Activated T-helper 1 cell treated with Interleukin-2 at 50 U/mL for 16 hours (primary cell): ENCODE measurements at places on chromosomes 5 and 9.

GRCh38 chr9:69036309-69036708 is 757 bp downstream of the FXN start:
- no peak for DNase-seq

DNA sequence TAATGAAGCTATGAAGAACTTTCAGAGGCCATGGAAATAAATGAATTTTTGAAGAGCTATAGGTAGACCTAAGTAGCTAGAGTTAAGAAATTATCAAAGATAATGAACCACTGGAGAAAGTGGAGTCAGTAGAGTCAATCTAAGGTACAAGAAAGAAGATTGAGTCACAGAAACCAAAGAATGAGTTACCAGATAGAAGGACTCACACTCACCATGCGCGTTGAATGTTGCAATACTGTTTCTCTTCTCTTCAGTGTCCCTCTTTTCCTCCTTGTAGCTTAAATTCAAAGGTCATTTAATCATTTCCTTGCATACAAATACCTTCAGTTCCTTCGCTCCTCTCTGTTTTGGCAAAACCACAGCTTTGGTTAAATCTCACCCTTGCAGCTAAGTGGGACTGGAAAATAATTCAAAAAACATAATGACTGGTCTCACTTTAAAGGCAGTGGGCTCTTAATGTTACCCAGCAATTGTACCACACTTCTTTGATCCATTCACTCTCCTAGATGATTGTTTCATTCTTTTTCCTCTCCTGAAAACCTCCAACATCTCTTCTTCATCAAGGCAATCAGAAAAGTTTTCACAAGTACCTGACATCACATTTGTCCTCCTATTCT is 58.3 kb downstream of the NIPBL start:
- no peak for DNase-seq

DNA sequence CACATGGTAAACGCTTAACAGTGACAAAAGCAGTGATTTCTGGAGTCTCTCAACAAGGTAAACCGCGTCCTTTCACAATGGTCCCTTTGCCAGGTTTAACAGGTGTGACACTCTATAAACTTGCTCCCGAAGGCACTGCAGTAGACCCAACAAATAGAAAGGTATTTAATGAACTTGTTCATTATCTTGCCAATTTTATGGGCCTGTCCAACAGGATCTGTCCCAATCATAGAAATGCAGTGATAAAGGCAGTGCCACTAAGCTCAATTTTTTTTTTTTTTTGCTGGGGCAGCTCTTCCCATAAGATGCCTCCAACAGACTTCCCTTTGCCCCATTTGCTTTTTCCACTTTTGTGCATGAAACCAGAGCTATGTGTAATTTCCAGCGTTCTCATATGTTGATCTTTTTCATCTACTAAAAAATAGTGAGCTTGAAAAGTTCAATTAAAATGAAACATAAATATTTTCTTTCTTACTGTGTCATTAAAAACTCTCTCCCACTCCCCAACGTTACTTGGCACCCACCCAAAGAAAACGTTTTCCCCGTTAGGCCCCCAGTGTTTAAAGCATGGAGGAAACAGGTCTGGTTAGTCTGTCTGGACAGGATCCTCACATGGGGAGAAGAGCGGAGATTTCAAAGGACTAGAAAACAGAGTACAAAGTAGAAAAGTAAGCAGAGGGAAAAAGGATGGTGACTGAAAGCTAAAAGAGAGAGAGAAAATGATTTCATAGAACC is 80.9 kb upstream of the SPATA31D4 start:
- DNase-seq = no peak

DNA sequence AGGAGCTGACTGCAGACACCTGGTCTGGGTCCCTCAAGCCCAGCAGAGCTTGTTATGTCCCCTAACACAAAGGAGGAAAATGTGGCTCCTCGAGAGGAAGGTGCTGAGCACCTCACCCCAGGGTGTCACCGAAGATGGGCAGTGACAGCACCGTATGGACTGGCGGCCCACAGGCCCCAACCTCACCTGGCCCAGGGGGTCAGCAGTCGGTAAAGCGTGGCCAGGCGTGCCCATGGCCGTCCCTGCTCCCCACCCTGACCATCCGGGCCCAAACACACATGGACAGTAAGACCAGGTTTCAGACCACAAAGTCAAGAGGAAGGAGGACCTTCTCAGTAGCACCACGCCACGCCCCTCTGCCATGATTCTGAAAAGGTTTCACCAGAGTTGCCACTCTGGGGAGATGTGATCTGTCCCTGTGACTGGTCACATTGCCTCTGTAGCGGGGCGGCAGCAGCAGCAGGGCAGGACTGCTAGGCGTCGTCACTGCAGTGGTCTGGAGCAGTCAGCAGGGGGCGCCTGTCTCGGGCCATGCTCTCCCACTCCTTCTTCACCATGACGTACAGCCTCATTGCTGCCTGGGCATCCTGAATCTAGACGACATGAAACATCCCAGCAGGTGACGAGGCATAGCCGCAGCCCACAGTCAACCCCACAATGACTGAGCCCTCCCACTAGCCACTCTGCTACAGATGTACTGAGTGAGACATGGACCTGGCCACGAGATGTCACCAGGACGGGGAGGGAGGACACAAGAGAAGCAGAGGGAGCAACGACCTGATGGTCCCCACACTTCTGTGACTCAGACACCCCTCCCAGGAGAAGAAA is 11.1 kb downstream of the REXO4 start:
- DNase-seq = peak; percentile 63

GRCh38 chr9:32264170-32264864 is 120.1 kb upstream of the ACO1 start:
- DNase-seq = no peak

- no peak for DNase-seq
Observed at GRCh38 chr9:115171921-115172388, 54.0 kb upstream of the TNC start.

GRCh38 chr5:148998174-148998797 is 64.6 kb downstream of the SH3TC2 start:
- no peak for DNase-seq

GRCh38 chr5:107342371-107342770 is 328.4 kb downstream of the EFNA5 start:
- DNase-seq = no peak

GRCh38 chr5:71631070-71631469 is 43.9 kb downstream of the MCCC2 start:
- DNase-seq = no peak

DNA sequence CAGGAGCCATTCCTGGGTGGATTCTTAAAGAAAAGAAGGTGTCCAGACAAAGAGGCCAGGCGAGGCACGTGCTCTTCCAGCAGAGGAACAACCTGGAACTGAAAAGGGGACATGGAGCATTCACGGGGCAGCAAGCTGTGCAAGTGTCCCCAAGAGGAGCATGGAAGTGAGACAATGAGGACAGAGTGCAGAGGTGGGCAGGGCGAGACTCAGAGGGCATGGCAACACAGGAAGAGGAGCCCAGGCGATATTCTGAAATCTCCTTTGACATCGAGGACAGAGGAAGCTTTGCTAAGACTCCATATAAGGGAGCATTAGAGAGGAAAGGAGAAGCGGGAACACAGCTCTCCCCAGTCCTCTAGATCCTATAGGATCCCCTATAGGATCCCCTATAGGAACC is 29.4 kb upstream of the SPATA31E1 start:
- no peak for DNase-seq

DNA sequence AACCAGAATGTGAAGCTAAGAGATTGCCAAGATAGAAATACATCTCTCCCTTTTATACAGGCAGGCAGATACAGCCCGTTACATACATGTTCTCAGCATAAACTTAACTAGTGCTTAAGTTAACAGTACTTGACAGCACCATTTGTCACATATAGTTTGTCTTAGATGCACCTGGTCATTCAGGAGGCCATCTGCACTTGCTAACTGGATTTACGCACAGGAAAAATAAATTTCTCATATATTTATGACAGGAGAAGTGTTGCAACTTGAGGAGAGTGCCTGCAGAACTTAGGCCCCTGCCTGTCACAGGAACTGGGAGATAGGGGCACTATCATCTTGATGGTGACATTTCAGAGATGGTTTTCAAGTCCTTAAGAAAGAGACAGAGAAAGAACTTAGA is 1462.1 kb upstream of the CDH9 start:
- no peak for DNase-seq

- no peak for DNase-seq
Observed at GRCh38 chr9:134408939-134409737, 82.9 kb downstream of the RXRA start.

DNA sequence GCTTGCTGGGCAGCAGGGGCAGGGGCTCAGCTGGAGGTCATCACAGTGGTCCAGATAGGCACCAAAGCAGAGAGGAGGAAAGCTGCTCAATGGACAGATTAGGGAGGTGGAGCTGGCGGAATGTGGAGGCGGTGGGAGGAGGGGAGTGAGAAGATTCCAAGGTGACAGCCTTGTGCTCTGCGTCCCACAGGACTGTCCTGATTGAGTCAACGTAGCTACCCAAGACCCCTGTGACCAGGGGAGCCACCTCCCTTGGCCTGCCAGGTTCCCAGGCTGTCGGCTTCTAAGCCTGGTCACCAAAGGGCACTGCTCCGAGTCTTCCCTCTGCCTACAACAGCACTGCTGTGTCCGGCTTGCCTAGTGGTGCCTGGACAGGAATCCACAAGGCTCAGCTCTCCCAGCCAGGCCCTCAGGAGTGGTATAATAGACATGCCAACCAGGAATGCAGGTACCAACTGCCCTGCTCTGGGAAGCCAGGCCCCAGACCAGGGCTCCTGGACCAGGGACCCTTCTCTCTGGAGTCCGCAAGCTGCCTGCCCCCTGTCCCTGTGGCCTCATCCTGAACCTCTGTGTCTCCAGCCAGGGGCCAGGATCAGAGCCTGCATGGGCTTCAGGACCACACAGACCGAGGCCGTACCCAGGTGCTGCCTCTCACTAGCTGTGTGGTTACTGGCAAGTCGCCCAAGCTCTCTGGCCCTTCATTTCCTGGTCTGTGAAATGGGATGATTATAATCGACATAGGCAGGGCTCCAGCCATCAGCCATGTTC is 67.9 kb downstream of the STK10 start:
- DNase-seq = no peak

GRCh38 chr5:56319526-56320181 is 86.5 kb upstream of the ANKRD55 start:
- no peak for DNase-seq

DNA sequence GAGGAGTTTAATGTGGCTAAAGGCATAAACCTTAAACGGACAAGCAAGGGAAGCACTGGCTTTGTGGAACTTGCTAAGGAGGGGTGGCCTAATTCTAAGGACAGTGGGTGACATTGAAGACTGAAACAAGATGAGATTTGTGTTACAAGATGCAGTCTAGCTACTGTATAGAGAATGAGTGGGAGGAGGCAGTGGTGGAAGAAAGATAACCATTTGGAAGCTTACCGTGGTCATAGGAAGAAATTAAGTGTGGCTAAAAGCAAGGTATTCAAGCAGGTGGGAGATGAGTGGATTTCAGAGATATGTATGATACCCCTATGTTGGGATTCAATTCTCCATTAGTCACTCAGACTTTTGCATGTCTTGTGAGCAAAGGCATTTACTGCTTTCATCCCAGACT is 4.6 kb downstream of the PAM start:
- no peak for DNase-seq

DNA sequence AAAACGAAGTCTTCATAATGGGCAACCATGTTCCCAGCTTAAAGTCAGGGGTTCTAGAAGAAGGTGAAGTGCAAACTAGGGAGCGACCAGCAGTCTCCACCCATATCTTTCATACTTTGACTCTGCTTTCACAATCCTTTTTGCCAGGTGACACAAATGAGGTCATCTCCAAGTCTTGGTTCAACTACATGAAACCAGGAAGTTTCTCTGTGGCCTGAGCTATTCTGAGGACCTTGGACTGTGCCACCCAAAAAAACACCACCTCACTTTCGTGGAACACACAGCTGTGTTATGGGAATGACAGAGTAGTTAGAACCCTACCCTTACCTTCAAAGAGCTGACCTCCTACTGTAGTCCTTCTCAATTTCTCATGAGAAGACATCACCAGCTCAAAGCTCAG is 309.2 kb downstream of the AGTPBP1 start:
- DNase-seq = no peak

GRCh38 chr9:35568196-35568595 is 36.9 kb upstream of the TESK1 start:
- no peak for DNase-seq

- peak; percentile 56 for DNase-seq
Observed at GRCh38 chr5:157948738-157949410, 89.9 kb upstream of the CLINT1 start.

DNA sequence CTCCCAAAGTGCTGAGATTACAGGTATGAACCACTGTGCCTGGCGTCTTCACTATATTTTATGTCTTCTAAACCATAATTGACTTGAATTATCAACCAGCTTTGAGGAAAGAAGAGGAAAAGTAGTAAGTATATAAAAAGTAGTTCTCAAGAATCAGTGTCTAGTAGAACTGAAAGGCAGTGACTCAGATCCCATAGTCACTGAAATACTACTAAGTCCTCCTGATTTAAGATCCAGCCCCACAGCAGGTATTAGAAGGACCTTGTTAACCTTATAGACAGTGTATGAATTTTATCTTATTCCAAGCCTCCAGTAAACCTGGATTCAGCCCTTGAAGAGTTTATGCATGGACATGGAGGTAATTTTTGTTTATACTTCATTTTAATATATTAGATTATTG is 31.5 kb downstream of the LNPEP start:
- DNase-seq = no peak

- no peak for DNase-seq
Observed at GRCh38 chr5:151141535-151141934, 16.0 kb downstream of the ANXA6 start.

DNA sequence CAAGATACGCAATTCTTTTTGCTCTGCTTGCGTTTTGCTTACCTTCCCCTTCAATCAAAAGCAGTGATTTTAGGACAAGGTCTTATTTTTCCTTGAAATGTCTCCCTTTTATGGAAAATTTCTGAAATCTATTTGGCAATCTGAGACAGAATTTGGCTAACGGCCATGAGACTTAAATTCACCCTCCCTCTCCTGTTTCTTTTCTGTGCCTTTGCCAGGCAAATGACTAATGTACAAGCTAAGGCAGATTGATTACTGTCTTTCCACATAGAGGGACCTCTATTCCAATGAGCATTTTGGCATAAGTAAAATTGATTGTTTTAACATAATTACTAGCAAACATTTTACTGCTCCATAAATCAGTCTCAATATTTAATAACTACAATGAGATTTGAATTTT is 31.7 kb downstream of the FAM81B start:
- no peak for DNase-seq

- DNase-seq = no peak
Observed at GRCh38 chr9:129052592-129052991, 16.2 kb downstream of the MIGA2 start.

- DNase-seq = no peak
Observed at GRCh38 chr5:83066548-83067110, 10.6 kb downstream of the TMEM167A start.

DNA sequence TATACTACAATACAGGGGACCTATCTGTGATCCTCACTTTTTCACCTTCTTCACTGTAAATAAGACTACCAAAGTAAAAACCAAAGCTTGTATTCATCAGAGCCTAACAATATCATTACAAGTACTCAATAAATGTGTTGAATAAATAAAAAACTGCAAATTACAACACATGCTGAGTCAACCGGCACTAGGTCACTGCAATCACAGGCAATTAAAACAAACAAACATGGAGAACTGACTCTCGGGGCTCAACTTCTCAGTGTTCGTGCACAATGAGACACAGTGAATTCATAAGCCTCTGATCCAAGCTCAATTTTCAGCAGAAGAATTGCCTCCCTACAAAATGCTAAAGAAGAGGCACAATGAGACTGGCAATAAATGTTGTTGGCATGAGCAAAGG is 69.2 kb downstream of the CDK5RAP2 start:
- no peak for DNase-seq
